ENCODE measurements at places on chromosomes 1 and 21.
A peak's percentile ranks its signal among the peaks of the same experiment; 100 is the strongest.

GRCh38 chr1:240854367-240854766 is 242.4 kb upstream of the GREM2 start:
- DNase-seq = no peak

GRCh38 chr1:154155251-154155650 is 378 bp upstream of the NUP210L start:
- DNase-seq = no peak

DNA sequence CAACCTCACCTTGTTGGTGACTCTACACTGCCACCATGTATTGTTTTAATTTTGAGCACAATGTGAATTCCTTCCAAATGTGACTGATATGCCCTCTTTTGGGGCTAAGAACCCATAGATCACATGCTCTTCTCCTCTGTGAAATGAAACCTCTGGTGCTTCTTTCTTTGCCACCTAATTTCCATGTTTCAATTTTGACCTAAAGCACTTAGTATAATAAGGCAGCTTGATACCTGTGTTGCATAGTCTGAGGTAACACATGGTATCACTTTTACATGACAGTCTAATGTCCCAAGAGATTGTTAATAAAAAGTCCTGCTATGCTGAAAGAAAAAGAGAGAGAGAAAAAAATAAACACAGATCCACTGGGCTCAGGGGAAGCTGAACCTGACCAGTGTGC is 24.2 kb downstream of the CLEC20A start:
- no peak for DNase-seq

DNA sequence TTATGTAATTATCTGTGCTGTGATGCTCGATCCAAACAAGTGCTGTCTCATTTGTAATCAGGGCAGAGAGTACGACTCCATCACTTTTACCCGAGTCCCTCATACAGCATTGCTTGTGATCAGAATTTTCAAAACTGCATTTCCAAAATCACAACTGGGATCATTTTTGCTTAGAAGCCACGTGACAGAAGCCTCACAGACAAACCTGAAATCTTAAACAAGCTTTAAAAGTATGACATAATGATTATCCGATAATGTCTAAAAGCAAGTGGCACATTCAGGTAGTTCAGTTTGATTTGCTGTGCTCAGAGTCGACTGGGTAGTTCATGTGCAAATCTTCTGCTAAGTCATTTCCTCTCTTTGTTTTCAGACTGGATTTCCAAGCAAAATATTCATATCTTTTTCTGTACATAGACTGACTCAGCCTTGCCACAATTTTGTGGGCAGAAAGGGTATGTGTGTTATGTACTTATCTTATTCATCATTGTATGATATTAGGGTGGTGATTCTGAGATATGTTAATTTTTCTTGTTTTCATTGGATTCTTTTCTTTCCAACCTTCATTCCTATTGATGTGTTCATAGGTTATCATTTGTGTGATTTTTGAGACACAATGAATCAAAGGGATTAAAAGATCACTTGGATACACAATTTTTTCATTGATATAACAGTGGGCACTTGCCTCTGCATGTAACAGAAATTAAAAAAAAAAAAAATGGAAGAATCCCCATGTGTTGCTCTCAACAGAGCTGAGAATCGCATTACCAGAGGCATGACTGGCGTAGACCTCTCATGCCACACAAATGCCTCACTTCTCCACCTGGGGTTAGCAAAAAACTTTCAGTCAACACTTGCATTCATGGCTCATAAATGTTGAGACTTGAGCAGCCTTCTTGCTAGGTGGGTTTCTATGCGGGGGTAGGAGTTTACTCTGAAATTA is 355.7 kb downstream of the LTN1 start:
- no peak for DNase-seq

GRCh38 chr21:28177124-28177523 is 815.6 kb downstream of the LTN1 start:
- DNase-seq = no peak

DNA sequence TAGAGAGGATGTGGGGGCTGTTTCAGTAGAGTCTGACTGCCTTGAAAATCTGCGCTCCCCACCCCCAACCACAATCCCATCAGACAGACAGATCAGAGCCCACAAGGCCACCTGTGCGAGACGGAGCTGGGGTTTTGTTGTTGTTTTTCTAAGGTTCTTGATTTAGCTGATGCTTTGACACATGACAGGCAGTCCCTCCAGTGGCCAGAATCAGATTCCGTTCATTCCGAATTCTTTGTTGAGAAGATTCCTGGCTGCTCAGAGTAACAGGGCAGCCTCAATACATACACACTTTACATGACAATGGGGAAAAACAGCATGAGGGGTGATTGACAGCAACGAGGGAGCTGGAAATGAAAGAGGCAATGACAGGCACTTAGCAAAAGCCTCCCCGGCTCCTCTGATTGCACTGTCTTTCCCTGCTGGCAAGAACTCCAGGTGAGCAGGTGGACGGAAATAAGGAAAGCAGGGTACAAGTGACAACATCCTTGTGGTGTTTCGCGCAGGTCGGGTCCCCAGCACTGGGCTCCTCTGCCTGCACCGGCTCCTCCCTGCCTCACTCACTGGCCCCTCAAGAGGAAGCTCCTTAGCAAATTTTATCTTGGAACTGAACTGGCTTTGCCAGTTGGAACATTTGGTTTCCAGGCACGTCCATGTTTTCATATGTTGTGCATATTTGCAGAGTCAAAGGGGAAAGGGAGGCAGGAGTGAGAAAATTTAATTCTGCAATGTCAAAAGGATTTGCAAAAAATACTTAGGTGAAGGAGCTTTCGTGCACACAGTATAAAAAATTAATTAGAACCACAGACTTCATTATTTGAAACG is 148.7 kb downstream of the PGBD5 start:
- DNase-seq = peak; percentile 21

GRCh38 chr1:211566431-211567025 is 12.4 kb downstream of the SLC30A1 start:
- no peak for DNase-seq

DNA sequence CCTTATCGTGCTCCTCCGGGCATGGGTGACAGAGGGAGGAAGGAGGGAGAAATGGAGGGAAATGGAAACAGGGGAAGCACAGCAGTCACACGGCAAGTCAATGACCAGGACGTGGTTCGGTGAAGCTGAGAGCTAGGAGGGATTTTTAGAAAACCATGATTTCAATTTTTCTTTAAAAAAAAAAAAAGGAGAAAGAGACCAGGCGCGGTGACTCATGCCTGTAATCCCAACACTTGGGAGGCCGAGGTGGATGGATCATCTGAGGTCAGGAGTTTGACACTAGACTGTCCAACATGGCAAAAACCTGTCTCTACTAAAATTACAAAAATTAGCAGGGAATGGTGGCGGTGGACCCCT is 776 bp upstream of the TNFRSF9 start:
- no peak for DNase-seq

GRCh38 chr1:199784138-199784895 is 243.2 kb upstream of the NR5A2 start:
- DNase-seq = no peak

DNA sequence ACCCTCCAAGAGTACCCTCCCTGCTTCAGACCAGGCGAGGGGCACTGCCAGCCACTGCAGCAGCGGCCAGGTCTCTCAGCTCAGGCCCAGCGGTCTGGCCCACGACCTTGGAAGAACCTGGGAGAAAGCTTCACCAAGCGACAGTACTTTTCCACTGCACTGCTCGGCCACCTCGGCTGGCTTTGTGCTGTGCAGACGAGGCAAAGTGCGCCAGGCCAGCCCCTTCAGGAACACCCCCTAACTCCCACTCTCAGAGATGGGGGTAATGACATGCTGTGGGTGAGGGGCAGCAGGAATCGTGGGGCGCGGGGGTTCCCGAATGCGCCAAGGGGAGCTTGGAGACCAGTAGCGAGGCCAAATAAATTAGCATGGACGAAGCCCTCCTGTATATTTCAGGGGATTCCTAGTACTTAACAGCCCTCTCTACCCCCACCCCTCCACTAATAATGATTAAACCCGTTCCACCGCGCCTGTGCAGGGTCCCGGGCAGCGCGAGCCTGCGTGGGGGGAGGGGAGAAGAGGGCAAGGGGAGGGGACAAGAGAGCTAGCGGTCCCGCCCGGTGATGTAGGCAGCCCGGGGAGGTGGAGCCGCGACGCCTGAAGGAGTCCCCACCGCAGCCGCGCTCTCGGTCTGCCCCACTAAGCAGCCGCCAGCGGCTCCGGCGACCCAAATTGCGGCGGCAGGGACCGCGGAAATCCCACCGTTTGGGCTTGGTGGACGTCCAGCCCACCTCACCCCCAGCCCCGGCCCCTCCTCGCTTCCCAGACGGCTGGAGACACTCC is at the start of gene FAM43B:
FAM43B (plus strand) TSS at position 629 of the 783 bp plus-strand sequence. CDS start 401 bp downstream, outside the sequence.
- DNase-seq = no peak

DNA sequence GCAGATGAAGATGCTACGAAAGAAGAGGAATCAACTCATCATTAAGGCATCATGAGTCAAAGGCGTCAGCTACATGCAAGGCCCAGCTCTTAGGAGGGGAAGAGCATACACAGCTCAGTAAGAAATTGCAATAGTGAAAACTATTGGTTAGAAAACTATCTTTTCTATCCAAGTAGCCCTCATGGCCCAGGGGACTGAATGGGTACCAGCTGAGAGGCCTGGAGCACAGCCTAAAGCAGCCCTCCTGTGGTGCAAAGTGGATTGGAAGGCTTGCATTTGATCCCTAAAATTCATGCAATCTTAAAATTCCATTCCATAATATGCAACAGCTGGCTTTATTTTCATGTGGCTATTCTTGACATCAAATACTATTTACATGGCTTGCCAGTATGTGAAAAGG is 251.8 kb upstream of the USP24 start:
- DNase-seq = no peak

- DNase-seq = no peak
Observed at GRCh38 chr1:64041371-64042131, 161.9 kb upstream of the UBE2U start.

- no peak for DNase-seq
Observed at GRCh38 chr1:224132901-224133300, 19.0 kb downstream of the FBXO28 start.

GRCh38 chr1:30533141-30533540 is 190.2 kb downstream of the MATN1 start:
- DNase-seq = no peak

DNA sequence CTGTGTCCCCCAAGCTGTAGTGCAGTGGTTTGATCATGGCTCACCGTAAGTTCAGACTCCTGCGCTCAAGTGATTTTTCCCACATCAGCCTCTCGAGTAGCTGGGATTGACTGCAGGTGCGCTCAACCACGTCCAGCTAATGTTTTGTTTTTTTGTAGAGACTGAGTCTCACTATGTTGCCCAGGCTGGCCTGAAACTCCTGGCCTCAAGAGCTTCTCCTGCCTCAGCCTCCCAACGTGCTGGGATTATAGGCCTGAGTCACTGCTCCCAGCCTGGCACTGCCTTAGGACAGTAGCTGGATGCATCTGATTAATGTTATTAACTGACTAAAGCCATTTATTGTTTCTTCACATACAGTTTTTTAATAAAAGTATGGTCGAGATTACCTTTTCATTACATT is 40.2 kb downstream of the RNF11 start:
- no peak for DNase-seq

- DNase-seq = no peak
Observed at GRCh38 chr1:24591781-24592180, 35.9 kb downstream of the NCMAP start.

DNA sequence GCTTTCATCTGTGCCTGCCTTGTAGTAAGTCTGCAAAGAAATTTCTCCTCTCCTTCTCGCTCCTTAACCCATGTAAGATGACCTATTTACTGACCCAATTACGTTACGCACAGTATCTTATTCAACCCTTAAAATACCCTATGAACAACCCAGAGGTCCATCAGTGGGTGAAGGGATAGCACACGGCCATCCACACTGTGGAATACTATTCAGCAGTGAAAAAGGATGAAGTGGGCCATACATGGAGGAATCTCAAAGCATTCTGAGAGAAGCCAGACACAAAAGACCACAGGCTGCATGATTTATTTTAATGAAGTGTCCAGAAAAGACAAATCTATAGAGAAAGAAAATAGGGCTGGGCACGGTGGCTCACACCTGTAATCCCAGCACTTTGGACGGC is 23.8 kb upstream of the RSPO1 start:
- DNase-seq = no peak

- DNase-seq = no peak
Observed at GRCh38 chr1:2425892-2426291, 13.5 kb upstream of the PEX10 start.

GRCh38 chr1:13830616-13831280 is 130.8 kb downstream of the PRDM2 start:
- DNase-seq = peak; percentile 84

- no peak for DNase-seq
Observed at GRCh38 chr21:27487676-27488075, 520.8 kb upstream of the ADAMTS5 start.

DNA sequence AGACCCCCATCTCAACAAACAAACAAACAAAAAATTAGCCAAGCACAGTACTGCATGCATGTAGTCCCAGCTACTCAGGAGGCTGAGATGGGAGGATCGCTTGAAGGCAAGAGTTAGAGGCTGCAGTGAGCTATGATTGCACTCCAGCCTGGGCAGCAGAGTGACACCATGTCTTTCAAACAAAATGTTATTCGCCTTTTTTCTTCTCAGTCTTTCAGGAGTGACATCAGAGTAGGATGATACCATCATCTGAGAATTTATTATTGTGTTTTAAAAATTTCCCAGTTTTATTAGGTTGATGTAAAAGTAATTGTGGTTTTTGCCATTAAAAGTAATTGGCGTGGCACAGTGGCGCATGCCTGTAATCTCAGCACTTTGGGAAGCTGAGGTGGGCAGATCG is 10.8 kb downstream of the PARK7 start:
- no peak for DNase-seq

GRCh38 chr1:190124068-190124467 is 353.6 kb downstream of the BRINP3 start:
- DNase-seq = no peak

- no peak for DNase-seq
Observed at GRCh38 chr21:37557261-37557950, 190.8 kb downstream of the DYRK1A start.

- DNase-seq = no peak
Observed at GRCh38 chr1:179794669-179795068, 51.6 kb downstream of the FAM163A start.

- no peak for DNase-seq
Observed at GRCh38 chr1:171204296-171204695, 19.2 kb downstream of the FMO2 start.

DNA sequence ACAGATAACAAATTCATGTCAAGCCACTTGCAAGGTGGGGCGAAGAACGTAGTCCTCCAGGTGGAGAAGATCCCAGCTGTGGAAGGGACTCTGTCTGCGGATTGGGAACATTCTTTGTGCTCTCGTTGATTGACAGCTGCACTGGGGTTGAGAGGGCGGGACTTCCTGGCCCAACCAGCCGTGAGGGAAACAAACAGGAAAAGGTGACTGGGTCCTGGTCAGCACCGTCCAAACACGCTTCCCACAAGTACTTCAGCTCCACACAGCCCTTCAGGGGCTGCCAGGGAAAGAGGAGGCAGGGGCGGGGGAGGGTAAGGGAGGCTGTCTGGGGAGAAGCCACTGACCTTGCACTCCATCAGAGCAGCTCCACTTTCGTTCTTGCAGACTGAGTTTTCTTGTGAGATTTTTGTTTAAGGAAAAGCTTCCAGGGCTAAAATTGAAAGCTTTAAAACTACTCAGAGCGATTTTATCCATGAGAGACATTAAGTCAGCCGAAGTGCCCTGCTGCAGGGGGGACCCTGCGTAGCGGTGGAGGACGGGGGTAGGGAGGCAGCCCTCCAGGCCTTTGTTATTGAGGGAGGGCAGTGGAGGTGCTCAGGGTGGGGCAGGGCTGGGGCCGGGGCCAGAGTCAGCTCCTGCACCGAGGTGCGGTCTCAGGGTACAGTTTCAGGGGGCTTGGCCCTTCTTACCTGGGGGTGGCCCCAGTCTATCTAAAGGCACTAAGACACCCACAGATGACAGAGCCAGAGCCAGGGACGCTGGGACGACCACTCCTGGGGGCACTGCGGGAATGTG is 21.6 kb upstream of the STUM start:
- peak; percentile 83 for DNase-seq
